ENCODE measurements at places on chromosomes 16 and 17.
A peak's percentile ranks its signal among the peaks of the same experiment; 100 is the strongest.

DNA sequence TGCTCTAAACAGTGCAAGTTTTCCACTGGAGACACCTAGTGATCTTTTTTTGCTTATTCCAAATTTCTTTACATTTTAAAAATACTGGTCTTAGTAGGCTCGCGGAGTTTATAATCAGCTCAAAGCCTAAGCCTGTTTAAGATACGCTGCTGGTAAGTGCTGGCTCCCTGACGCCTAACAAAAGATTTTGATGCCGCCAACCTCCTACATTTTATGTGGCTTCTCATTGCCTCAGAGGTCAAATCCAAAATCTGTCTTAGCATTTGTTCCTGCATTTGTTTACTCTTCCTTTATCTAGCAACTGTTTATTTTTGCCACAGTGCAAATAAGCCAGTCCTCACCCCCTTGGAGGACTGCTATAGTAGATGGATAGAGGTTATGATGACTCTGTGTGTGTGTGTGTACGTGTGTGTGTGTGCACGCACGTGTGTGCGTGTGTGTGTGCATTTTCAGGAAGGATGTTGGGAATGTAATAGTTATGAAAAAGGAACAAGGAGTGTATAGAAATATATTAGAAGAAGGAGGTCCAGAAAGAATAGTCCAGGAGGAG is 24.8 kb downstream of the HS3ST3B1 start:
- no peak for DNase-seq

- DNase-seq = no peak
Observed at GRCh38 chr16:85056211-85056748, 28.7 kb downstream of the KIAA0513 start.

DNA sequence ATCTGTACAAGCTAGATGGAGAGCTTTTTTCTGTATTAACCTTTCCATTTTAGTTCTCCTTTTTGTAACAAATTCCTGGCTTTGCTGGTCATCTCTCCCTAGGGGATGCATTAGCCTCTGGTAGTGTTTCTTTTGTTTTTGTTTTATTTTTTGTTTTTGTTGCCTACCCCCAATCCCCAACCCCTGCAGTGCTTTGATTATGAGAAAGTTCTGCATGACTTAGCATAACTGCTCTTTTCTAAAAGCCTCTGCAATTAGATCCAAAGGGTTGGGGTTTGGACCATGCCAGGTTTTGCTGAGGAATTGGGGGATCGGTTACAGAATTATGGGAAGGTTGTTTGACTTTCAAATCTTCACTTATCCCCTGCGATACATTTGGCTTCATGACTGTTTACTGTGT is 98.2 kb downstream of the ADAMTS18 start:
- DNase-seq = no peak

DNA sequence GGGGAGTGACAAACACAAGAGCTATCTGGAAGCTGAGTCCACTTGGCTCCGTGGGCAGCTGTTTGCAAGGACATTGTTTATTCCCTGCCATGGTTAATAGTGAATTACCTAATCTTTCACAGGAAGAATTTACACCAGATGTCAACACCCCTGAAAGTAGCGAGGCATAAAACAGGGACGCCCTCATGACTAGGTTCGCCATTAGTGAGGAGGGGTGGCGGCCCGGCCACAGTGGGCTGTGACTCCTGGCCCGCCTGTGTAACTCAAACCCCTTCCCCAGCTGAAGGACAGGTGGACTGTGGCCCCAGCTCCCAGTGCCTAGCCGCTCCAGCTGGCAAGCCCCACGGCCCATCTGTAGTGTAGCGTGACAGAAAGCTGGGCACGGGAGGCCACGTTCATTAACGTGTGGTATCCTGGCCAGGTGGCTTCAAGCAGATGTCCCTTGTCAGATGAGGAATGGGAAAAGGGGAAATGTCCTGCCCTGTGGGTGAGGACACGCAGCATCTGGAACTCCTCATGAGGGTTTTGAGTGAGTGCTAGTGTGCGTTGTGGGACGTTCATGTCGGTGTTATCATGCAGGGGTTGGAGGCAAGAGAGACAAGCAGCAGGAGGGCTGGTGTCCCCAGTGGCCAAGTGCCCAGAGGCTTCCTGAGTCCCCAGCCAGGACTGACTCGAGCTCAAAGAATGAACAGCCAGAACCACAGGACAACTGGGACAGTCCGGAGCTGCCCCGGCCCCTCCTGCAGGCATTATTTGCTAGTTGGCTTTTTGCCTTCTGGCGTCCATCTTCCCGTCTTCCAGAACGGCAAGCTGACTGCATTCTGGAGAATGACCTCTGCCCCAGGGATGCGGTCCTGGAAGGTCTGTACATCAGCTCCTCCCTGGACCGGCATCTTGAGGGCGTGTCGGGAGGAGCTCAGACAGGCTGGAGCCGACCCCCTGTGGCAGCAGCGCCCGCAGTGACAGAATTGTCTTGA is 19.2 kb downstream of the KDM8 start:
- no peak for DNase-seq

GRCh38 chr16:2952679-2953078 is 11.4 kb upstream of the KREMEN2 start:
- no peak for DNase-seq

DNA sequence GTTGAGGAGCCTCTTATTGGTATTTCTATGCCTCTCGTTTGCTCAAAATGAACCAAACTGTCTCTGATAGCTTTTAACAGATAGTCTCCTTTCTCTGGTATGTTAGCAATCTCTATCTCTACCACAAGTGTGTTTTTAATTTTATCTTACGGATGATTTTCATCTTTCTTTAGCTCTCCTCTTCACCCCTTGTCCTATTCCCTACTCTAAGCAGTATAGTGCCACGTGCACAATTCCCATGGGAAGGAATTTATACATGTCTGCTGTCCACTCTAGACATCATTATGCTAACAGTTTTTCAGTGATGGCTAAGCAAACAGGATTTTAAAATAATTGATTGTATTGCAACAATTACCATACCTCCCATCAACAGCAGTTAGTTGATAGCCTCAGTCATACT is 177.3 kb downstream of the CYB561 start:
- DNase-seq = no peak

GRCh38 chr17:81842725-81843504 is 8.1 kb upstream of the PPP1R27 start:
- no peak for DNase-seq

DNA sequence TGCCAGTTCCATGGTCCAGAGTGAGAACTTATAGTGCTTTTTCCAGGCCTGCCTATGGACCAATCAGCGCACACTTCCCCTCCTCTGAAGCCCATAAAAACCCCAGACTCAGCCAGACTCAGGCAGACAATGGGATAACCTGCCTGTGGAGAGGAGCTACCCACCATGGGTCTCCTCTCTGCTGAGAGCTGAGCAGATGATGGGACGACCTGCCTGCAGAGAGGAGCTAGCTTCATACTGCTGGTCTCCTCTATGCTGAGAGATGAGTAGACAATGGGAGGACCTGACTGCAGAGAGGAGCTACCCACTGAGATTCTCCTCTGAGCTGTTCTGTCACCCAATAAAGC is 144.7 kb downstream of the MYO1D start:
- DNase-seq = no peak

DNA sequence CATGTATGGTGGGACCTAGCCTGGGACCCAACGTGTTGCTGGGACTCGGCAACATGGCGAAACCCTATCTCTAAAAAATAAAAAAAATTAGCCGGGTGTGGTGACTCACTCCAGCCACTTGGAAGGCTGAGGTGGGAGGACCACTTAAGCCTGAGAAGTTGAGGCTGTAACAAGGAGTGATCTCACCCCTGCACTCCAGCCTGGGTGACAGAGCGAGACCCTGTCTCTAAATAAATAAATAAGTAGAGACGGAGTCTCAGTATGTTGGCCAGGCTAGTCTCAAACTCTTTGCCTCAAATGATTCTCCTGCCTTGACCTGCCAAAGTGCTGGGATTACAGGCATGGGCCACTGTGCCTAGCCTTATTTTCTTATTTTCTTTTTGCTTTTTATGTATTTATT is 10.1 kb upstream of the CNP start:
- no peak for DNase-seq

DNA sequence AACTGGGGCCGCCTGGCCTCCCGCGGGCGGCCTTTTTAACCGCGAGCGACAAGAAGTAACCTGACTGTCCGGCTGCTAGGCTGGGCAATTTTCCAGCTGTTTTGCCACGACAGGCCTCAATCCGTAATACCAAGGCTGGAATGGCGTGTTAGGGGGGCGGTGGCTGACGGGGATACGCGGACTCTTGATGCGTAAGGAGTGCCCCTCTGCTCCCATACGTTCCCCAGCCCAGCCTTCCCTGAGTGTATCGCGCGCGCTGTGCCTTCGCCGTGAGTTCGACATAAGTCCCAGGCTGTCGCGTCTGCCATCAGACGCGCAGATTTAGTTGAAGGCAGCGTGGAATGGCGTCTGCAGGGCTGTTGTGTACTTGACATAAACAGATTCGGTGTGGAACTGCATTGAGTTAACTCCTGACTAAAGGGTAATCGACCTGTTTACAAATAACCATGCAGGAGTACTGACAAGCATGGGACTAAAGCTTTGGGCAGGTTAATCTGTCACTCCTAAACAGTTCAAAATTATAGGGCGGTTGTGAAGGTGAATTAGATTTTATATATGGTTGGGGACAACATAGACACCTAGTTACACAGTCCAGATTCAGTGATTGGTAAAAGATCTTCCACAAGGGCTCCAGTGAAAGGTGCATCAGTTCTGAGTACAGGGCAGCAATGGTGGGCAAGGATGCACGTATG is 16.6 kb upstream of the ERN1 start:
- peak; percentile 86 for DNase-seq

GRCh38 chr16:75624921-75625334 is 1.8 kb upstream of the ADAT1 start:
- DNase-seq = no peak

DNA sequence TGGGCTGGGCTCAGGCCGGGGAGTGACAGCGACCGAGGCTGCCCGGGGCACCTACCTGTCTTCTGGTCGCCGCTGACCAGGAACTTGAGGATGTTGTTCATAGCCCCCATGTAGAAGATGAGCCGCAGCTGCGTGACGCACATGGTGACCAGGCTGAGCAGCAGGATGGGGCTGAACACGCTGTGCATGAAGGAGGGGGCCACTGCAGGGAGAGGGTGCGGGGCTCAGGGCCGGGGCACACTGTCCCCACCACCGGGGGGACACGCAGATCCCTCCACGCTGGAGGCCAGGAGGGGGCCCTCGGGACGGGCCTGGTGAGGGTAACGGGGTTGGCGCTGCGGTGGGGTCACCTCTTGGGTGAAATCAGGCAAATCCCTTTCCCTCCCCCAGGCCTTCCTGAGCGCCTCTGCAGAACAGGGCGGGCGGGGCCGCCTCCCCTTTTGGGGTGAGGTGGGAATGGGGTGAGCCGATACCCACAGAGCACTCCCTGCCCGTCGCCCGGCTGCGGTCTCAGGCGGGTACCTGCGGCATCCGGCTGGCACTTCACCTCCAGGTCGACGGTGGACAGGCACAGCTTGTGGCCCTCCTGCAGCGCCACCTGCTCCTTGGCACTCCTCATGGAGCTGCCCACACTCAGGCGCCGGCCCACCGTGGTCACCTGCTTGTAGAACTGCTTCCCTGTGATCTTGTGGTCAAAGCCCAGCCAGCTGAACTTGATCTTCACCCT is 28.3 kb upstream of the PITPNA start:
- DNase-seq = no peak

GRCh38 chr16:25925421-25925820 is 233.7 kb downstream of the HS3ST4 start:
- DNase-seq = no peak

- DNase-seq = peak; percentile 53
Observed at GRCh38 chr16:48536614-48537200, 73.3 kb downstream of the N4BP1 start.

DNA sequence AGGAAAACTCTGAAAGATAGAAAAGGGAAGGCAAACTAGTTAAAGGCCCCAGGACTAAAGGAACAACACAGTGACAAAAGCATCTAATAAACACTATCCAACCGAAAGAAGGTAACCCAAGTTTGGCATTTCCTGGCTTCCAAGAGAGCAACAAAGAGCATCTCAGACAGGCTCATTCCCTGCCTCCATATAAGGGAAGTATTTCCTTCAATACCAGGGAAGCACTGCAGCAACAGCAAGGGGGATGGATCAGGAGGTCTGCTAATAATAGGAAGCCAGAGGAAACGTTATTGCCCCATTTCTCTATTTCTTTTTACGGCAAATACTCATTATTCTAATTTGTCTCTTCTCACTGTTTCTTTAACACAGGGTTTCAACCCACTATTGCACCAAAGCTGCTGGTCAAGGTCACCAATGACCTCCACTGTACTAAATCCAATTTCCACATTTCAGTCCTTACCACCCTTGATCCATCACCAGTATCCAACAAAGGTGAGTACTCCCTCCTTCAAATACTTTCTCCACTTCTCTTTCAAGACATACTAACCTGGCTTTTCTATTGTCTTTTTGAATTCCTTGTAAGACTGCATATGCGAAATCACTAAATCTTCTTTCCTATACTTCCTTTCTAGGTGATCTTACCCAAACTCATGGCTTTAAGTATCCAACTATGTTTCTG is 86.1 kb downstream of the KANSL1 start:
- DNase-seq = no peak

DNA sequence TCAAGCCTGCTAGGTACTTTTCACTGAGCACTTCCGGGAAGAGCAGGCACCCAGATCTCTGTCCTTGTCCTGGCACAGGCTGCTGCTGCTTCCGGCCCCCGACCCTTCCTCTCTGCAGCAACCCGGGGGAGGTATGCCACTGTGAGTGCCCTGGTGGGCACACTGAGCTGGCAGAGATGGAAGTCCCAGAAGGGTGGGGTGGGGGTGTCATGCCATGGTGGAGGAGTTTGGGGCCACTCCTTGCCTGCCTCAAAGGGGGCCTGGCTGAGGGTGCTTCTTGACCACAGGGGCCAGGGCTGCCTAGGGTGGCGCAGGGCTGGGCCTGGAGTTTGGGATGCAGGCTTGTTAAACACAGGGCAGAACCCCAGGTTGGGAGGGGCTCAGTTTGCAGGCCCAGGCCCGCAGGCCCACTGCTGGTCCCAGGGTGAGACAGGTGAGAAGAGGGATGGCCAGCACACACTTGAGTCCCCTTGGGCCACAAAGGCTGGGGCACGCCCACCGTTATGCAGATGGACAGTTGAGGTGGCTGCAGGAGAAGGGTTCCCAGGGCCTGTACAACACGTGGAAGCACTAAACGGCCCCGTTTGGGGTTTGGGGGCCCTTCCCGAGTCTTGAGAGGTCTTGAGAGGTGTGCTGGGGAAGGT is 8.7 kb downstream of the TMEM235 start:
- DNase-seq = no peak

DNA sequence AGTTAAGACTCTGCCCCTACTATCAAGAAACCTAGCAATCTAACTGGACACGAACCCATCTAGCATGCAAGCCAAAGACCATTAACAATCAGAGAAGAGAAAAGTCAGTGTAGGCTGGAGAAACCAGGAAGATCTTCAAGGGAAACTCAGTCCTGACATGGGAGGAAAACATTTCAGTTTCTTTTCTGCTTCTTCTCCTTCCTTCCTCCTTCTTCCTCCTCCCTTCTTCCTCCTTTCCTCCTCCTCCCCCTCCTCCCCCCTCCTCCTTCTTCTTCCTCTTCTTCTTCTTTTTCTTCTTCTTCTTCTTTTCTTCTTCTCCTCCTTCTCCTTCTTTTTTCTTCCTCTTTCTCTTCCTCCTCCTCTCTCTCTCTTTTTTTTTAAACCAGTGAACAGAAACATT is 29.6 kb upstream of the SHISA9 start:
- no peak for DNase-seq

All from activated CD8-positive, alpha-beta memory T cell treated with anti-CD3 and anti-CD28 coated beads, Interleukin-2, amount 50 U/mL, for 48 hours (primary cell).